ENCODE measurements at places on chromosomes 7 and 10.

- DNase-seq = no peak
These were observed 180.8 kb downstream of the MAD1L1 start for GRCh38 chr7:2051707-2052656.

DNA sequence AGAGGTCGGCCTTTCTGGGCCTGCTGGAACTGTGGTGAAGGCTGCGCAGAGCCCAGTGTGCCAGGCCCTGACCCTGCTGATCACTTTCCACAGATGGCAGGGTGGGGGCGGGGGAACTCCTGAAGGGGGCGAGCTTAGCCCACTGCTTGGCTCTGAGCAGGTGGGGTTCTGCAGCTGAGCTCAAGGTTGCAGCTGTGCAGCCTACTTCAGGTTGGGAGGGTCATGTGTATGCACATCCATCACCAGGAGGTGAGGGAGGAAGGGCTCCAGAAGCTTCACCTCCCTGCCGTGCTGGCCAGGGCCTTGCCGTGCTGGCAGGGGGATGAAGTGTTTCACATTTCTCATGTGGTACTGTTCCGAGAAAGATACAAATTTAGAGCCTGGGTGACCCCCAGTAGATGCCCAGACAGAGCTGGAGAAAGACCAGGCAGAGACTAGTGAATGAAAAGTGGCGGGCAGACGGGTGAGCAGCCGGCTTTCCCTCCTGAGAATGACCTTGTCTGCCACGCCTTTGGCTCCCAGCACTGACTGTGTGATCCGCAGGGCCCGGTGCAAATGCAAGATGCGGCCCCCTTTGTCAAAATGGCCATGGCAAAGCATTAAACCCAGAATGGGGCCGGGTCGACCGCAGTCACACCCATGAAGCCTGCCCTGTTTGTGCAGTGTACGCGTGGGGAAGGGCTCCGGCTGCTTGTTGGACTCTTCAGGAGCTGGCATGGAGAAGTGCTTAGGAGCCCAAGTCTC, 25.2 kb downstream of the FAM241B start:
- DNase-seq = no peak

DNA sequence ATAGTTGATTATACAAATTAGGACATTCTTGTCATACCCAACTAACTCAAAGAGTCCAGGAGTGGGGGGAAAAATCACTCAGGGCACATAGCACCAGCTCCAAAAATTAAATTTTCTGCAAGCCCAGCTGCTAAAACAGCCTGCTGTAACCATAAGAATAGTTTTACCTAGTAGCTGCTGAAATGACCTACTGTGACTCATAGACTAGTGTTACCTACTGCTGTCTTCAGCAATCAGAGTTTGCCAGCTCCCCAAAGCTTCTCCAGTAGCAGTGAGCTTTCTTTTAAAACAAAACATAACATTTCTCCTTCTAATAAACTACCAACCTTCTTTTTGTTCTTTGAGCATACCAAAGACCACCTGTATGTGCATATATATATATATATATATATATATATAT, 4.2 kb upstream of the ARHGAP12 start:
- DNase-seq = no peak

- DNase-seq = no peak
These were observed 576.7 kb downstream of the KCNMA1 start for GRCh38 chr10:77060913-77061312.

- no peak for DNase-seq
These were observed 3.5 kb downstream of the AQP1 start for GRCh38 chr7:30915005-30915601.

DNA sequence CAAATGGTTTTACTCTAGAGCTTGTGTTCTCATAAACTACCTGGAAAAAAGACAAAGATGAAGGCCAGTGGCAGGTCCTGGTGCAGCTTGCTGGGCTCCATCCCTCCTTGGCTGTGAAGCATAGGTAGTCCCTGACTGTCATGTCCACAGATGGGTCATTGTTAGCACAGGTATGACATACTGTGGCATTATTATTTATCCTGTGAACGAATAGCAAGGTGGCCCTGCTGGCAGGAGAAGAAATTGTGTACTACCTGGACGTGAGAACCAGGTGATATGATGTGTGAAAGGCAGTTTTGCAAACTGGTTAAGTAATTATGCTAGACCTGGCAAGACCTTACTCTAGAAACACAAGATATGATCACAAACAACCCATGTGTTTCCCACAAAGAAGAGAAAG, 63.9 kb downstream of the CCDC71L start:
- DNase-seq = no peak

- DNase-seq = no peak
These were observed 68.4 kb downstream of the PTEN start for GRCh38 chr10:87931836-87932230.

DNA sequence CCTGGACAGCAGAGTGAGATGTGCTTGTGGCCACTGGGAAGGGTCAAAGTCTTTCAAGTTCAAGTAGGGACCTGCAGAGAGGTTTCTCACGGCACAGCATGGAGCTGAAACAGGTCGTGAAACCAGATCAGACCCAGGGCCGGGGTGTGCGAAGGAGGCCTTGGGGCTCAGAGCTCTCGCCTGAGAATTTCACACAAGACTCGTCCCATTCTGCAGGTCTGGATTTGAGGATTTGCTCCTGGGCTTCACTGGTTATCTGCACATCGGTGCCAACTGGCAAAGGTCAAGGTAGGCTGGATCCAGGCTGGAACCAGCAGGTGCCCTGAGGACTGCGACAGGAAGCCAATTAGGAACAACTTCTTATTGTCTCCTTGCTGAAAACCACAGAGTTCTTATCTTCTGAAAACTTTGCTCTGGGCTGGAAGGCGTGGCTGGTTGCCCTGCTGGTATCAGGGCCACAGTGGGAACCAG, 24.0 kb upstream of the GTF2I start:
- no peak for DNase-seq

GRCh38 chr10:96384506-96384905, 25.7 kb upstream of the OPALIN start:
- peak; percentile 13 for DNase-seq

DNA sequence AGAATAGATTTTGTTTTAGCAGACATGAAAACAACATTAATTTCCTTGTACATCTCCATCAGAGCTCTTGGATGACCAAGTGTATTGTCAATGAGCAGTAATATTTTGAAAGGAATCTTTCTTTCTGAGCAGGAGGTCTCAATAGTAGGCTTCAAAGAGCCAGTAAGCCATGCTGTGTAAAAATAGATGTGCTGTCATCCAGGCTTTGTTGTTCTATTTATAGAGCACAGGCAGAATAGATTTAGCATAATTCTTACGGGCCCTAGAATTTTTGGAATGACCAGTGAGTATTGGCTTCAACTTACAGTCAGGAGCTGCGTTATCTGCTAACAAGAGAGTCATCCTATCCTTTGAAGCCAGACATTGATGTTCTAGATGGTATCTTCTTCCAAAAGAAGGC, 19.0 kb downstream of the MINPP1 start:
- DNase-seq = no peak

Data from left lung (tissue), 14 donors.